Liver (tissue), 10 donors: ENCODE measurements at places on chromosomes 12 and 14. TPM values are rescaled to one million over a fixed set of nuclear protein-coding genes. Genes with fewer than 3 reads are reported as not detected.

DNA sequence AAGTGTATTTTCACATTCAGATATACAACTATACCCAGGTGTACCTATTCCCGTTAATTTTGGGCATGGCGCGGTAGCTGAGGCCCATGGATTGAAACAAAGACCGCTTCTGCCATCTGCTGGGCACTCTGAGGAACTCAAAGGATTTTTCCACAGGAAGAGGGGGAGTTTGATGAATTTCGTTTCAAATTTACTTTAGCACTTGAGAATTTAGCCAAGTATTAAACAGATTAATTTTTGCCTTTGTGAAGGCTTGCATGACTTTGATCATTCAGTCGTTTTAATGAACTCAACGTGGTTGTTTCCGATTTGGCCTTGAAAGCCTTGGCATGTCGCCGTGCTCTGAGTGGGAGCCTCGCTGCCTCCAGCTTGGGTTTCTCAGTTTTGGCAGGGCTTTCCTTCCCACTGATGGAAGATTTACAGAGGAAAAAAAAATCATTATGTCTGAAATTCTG is 153.2 kb upstream of the DDHD1 start:
- no peaks in the 10 kb centered on the region for H3K27me3 ChIP-seq
- H3K4me1 ChIP-seq: no peaks in the 10 kb centered on the region
- no peak for DNase-seq
- H3K27ac ChIP-seq: no peak overlapping the region
- peak overlapping the region; percentile 53 for H3K4me3 ChIP-seq
- no peaks in the 10 kb centered on the region for H3K36me3 ChIP-seq

CACNA1C gene
- total RNA-seq: 0.37 TPM

- no peak overlapping the region for H3K4me3 ChIP-seq
- H3K27me3 ChIP-seq: no peaks in the 10 kb centered on the region
- no peak for DNase-seq
- H3K27ac ChIP-seq: no peak overlapping the region
Observed at GRCh38 chr14:99937475-99938244, 127.6 kb upstream of the EVL start.

RNF212B gene
- 0.17 TPM for total RNA-seq

DNA sequence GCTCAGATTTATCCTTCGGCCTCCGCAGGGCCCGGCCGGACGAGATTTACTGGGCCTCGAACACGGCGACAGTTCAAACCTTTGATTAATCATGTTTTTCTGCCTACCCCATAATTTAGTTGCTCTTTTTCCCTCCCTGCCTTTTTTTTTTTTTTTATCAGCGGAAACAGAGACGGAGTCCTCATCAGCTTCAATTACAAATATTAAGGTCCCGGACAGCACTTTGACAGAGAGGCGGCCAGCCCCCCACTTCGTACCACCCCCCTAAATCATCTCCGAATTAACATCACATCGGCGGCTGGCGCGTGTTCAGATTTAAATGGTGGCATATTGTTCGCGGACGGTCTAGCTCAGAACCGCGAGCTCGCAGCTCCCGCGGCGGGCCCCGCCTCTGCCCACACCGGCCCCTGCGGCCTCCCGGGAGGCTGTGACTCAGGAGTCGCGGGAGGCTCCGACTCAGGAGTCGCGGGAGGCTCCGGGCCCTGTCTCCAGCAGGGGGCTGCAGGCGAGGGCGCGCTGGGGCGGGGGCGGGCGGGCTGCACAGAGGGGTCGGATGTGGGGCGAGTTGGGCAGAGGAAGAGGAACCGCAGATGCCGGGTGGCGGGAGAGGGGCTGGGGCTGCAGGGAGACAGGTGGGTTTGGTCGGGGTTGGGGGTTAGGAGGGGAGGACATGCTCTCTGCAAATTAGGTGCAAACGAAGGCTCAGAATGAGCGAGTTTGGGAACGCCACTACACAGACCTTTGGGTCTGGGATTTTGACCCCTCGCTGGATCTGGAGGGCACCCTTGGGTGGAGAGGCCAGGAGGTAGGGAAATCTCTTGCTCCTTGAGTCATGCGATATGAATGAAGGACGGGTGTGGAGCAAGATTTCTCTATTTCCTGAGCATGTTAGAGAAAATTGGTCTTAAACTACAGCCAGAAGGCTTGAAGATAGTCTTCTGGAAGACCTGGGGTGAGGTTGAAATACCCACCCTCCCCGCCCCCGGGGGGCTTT is 19.6 kb upstream of the ATP5MC2 start:
- no peaks in the 10 kb centered on the region for H3K36me3 ChIP-seq
- no peak overlapping the region for H3K27ac ChIP-seq
- no peak overlapping the region for H3K4me3 ChIP-seq
- H3K27me3 ChIP-seq: peaks cover 4% of the 10 kb centered on the region

C3AR1 gene
- 4.0 TPM for total RNA-seq

KRT1 gene
- total RNA-seq: 2.7 TPM

KRT73 gene
- total RNA-seq: not detected

OR4M1 gene
- total RNA-seq: not detected

GRCh38 chr12:30816742-30817465 is 62.2 kb upstream of the CAPRIN2 start:
- no peaks in the 10 kb centered on the region for H3K36me3 ChIP-seq
- DNase-seq: no peak
- H3K4me3 ChIP-seq: no peak overlapping the region
- H3K4me1 ChIP-seq: no peaks in the 10 kb centered on the region
- no peak overlapping the region for H3K27ac ChIP-seq
- H3K27me3 ChIP-seq: no peaks in the 10 kb centered on the region
